MG63 (cell line): ENCODE measurements at places on chromosomes 4 and X. TPM values are rescaled to one million over a fixed set of nuclear protein-coding genes. Genes with fewer than 3 reads are reported as not detected.

SSX1 gene
- total RNA-seq, result not detected in 2 replicates

CT45A2 gene
- not detected in 2 replicates for total RNA-seq

ITIH6 gene
- total RNA-seq, result not detected in 2 replicates

KLHL34 gene
- not detected in 2 replicates for total RNA-seq

LRCH2 gene
- 0.46 and 1.1 TPM in 2 replicates for total RNA-seq

TCEAL6 gene
- not detected in 2 replicates for total RNA-seq

AIMP1 gene
- 31.8 and 51.5 TPM in 2 replicates for total RNA-seq

AFF2 gene
- total RNA-seq, result not detected in 2 replicates

SCRG1 gene
- 0.26 TPM in 1 of 2 replicates, not detected in the other for total RNA-seq

PCDH18 gene
- 22.1 and 26.5 TPM in 2 replicates for total RNA-seq

ADH1C gene
- total RNA-seq, result not detected in 2 replicates

AMTN gene
- 2.6 TPM in 1 of 2 replicates, not detected in the other for total RNA-seq

FAAH2 gene
- total RNA-seq, result not detected in 2 replicates

MAGEA4 gene
- total RNA-seq, result not detected in 2 replicates

TGIF2LX gene
- not detected in 2 replicates for total RNA-seq

RGS12 gene
- total RNA-seq, result 9.8 and 21.4 TPM in 2 replicates

CT45A10 gene
- total RNA-seq, result not detected in 2 replicates

CDKL5 gene
- not detected in 2 replicates for total RNA-seq

HS3ST1 gene
- total RNA-seq, result 0.17 and 0.23 TPM in 2 replicates

TKTL1 gene
- total RNA-seq, result not detected in 2 replicates

CFAP299 gene
- total RNA-seq, result 0.76 TPM in 1 of 2 replicates, not detected in the other
